ENCODE measurements at places on chromosomes 2 and 18. TPM values are rescaled to one million over a fixed set of nuclear protein-coding genes. Genes with fewer than 3 reads are reported as not detected.

DNA sequence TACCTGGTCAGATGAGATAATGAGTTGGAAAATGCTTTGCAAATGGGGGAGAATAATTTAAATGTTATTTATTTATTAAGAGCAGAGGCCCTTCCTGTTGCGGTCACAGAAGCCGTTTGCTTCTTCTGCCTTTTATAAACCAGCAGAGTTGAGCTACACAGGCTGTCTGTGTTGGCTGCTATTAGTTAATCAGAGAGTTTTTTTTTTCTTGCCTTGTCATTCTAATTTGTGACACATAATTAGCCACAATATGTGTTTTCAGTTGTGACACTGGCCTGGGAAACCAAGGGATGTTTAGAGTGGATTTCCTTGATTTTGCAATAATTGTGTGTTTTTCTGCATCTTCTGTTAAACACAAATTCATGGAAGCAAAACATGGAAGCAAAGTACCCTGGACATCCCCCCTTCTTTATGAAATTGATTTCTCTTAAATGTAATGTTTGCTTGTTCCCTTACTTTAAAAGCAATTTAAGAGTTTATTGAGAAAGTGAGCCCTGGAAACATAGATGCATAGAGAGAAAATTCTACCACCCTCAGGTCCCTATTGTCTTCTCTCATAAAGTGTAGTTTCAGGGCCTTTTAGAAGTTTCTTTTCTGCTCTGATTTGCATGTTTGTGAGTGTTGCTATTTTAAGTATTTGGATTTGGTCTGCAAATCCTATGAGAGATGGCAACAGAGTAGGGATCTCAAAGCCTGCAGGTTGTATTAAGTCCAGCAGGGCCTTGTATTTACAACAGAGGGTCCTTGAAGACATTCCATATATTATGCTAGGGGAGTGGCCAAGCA is 22.8 kb upstream of the IL37 start:
- H3K27me3 ChIP-seq: no peaks in the 10 kb centered on the region
- no peak overlapping the region for H3K27ac ChIP-seq
- H3K4me3 ChIP-seq: no peak overlapping the region
- DNase-seq: no peak
- peaks cover 24% of the 10 kb centered on the region for H3K4me1 ChIP-seq

DNA sequence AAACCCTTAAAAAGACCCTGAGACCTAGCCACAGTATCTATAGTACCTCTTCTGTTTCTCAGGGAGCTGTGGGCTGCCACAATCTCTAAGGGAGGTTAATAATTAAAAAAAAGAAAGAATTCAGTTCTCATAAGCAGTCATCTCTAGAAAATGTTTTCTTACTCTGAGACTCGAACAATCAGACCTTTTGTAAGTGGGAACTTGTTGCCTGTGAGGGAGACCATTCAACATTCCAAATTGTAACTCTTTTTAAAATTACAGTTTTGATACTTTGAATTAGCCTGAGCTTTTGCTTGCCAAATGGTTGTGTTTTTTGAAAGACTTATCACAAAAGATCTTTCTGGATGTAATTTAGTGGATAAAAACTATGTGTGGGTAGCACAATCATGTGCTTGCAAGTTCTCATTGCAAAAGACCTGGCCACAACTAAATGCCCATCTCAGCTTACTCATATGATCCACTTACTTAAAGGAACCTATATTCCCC is 33.3 kb downstream of the IL1R2 start:
- peaks cover 75% of the 10 kb centered on the region for H3K4me1 ChIP-seq
- peaks cover 3% of the 10 kb centered on the region for H3K36me3 ChIP-seq
- H3K4me3 ChIP-seq: no peak overlapping the region

DNA sequence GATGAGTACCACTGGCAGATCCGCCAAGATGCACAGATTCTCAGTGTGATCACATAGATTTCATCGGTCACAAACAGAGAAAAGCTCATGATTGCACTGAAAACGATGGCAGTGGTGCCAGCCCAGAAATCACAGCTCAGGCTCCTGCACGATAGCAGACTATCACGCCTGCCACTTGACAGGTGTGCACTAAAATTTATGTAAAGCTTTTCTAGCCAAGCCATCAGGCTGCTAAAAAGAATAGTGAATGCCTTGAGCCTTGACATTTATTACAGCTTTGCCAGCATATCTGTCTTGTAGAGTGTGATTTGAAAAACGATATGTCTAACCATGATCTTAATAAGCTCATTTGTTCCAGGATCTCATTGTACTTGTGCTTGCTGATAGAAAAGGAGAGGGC is 409.5 kb upstream of the CWC22 start:
- H3K36me3 ChIP-seq: no peaks in the 10 kb centered on the region
- H3K4me1 ChIP-seq: no peaks in the 10 kb centered on the region
- DNase-seq: no peak
- H3K4me3 ChIP-seq: no peak overlapping the region

GRCh38 chr2:64914735-64915509 is 74.3 kb upstream of the SLC1A4 start:
- H3K36me3 ChIP-seq: no peaks in the 10 kb centered on the region
- H3K27ac ChIP-seq: no peak overlapping the region
- H3K27me3 ChIP-seq: peaks cover 21% of the 10 kb centered on the region
- 0 out of 2 replicates have a peak, but pooled peaks cover 9% of the 10 kb centered on the region for H3K4me1 ChIP-seq
- no peak overlapping the region for H3K4me3 ChIP-seq

GRCh38 chr2:62919041-62919440 is 131.6 kb upstream of the OTX1 start:
- H3K4me3 ChIP-seq: no peak overlapping the region
- no peak for DNase-seq
- H3K27ac ChIP-seq: no peak overlapping the region

GRCh38 chr2:234102112-234102511 is 51.6 kb downstream of the SPP2 start:
- H3K36me3 ChIP-seq: no peaks in the 10 kb centered on the region
- H3K27me3 ChIP-seq: peaks cover 10% of the 10 kb centered on the region
- H3K4me1 ChIP-seq: no peaks in the 10 kb centered on the region
- no peak overlapping the region for H3K4me3 ChIP-seq
- no peak for DNase-seq
- H3K27ac ChIP-seq: no peak overlapping the region

DNA sequence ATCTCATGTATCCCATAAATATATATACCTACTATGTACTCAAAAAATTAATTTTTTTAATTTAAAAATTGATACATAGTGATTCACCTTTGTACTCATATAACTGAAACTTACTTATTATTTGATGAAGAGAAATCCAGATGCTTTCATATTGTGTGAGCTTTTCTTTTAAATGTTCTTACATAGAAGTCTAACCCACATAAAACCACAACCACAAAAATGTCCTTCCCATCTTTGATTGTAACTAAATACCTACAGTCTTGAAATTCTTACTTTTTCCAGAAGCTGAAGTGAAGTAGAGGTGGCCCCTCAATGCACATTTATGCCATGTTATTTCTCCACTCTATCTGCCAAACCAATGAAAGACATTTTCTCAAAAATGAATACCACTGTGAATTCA is 117.9 kb upstream of the COL5A2 start:
- DNase-seq: peak; percentile 18
- H3K27ac ChIP-seq: no peak overlapping the region
- H3K36me3 ChIP-seq: no peaks in the 10 kb centered on the region
- H3K27me3 ChIP-seq: no peaks in the 10 kb centered on the region

GRCh38 chr2:120237491-120237902 is 14.3 kb upstream of the TMEM185B start:
- no peak overlapping the region for H3K4me3 ChIP-seq
- DNase-seq: peak; percentile 83
- H3K4me1 ChIP-seq: peaks cover 41% of the 10 kb centered on the region
- H3K27ac ChIP-seq: peak overlapping the region; percentile 79
- no peaks in the 10 kb centered on the region for H3K36me3 ChIP-seq
- no peaks in the 10 kb centered on the region for H3K27me3 ChIP-seq

GRCh38 chr18:62536005-62536404 is 13.2 kb downstream of the ZCCHC2 start:
- DNase-seq: no peak
- H3K36me3 ChIP-seq: no peaks in the 10 kb centered on the region
- H3K27me3 ChIP-seq: no peaks in the 10 kb centered on the region
- no peak overlapping the region for H3K4me3 ChIP-seq
- no peaks in the 10 kb centered on the region for H3K4me1 ChIP-seq

DNA sequence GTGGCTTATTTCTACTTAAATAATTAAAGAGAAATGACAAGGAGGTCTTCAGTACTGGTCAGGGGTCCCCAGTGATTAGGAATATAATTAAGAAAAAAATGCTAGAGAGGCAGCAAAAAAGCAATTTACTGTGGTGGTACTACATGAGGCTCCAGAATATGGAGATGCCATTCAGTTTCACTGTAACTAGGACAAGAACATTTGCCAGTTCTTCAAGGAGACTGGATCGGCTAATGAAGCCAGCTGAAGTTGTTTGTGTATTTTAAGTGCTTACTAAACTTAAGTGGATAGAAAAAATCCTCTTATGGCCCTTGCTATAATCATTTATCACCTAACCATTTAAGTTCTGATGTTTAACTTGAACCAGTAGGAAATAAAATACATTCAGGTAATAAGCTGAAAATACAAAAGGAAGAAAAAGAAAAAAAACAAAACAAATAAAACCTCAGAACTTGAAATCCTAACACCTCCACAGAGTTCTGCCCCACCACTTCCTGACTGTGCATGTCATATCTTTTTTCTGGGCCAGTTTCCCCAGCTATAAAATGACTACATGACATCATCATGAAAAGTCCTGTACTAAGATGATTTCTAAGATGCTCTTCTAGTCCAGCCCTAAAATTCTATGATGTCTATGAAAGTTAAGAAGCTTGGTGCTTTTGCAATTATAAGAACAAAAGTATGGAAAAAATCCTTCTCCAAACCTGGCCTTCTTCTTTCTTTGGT is 98.0 kb downstream of the TRABD2A start:
- DNase-seq: no peak
- H3K27ac ChIP-seq: no peak overlapping the region
- H3K36me3 ChIP-seq: no peaks in the 10 kb centered on the region

Gene SPC25
- 16.3 TPM for total RNA-seq
